Ascending aorta (tissue), 2 donors: ENCODE measurements at places on chromosomes 2 and 18. TPM values are rescaled to one million over a fixed set of nuclear protein-coding genes. Genes with fewer than 3 reads are reported as not detected.

- no peaks in the 10 kb centered on the region for H3K4me1 ChIP-seq
- no peaks in the 10 kb centered on the region for H3K27me3 ChIP-seq
- H3K36me3 ChIP-seq, result peaks cover 33% of the 10 kb centered on the region
- DNase-seq, result no peak
Observed at GRCh38 chr2:159185401-159186130, 100.9 kb downstream of the WDSUB1 start.

GRCh38 chr2:12921321-12921720 lies 204.6 kb downstream of the TRIB2 start:
- no peaks in the 10 kb centered on the region for H3K27me3 ChIP-seq
- H3K4me3 ChIP-seq, result no peak overlapping the region
- H3K27ac ChIP-seq, result peak overlapping the region; percentile 43
- peaks cover 10% of the 10 kb centered on the region for H3K4me1 ChIP-seq
- DNase-seq, result no peak

- no peaks in the 10 kb centered on the region for H3K4me1 ChIP-seq
- no peak for DNase-seq
- no peak overlapping the region for H3K27ac ChIP-seq
- no peaks in the 10 kb centered on the region for H3K27me3 ChIP-seq
Observed at GRCh38 chr2:144151405-144151804, 368.5 kb downstream of the ZEB2 start.

DNA sequence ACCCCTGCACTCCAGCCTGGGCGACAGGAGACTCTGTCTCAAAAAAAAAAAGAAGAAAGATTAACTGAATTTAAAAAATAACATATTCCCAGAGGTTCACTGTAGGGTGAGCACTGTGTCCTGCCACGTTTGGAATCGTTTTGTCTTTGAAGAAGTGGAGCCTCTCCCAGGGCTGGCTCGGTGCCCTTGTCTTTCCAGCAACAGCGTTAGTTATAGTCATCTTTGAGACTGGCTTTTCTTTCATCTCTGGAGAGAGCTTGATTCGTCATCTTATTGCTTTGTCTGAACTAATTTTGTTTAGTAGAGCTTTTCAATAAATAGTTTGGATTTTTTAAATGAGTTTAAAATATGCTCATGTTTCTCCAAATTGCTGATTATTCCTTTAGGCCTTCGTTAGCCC lies 50.5 kb downstream of the IMPA2 start:
- no peak overlapping the region for H3K4me3 ChIP-seq
- no peaks in the 10 kb centered on the region for H3K27me3 ChIP-seq
- no peak for DNase-seq
- peaks cover 18% of the 10 kb centered on the region for H3K36me3 ChIP-seq
- H3K27ac ChIP-seq, result no peak overlapping the region

GRCh38 chr2:216560838-216561270 lies 62.2 kb downstream of the RPL37A start:
- no peaks in the 10 kb centered on the region for H3K36me3 ChIP-seq
- H3K4me3 ChIP-seq, result no peak overlapping the region
- peak overlapping the region; percentile 91 for H3K27ac ChIP-seq
- H3K4me1 ChIP-seq, result peaks cover 11% of the 10 kb centered on the region

DNA sequence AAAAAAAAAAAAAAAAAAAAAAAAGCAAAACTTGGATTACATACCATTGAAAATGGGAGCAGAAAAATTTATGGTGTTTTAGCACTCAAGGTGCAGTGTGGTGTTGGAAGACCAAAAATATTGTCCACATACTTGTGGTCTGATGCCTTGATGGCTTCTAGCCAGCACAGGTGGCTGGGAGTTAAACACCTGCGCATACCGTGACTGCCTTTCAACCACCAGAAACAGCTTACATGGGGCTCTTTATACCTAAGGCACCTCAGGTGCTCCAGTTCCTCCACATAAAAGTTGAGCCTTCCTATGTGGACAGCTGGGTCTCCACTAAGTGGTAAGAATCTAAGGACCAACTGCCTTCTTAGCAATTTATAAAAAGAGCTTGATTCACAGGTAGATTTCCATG lies 802.6 kb upstream of the CELF4 start:
- DNase-seq, result no peak
- H3K4me3 ChIP-seq, result no peak overlapping the region
- no peaks in the 10 kb centered on the region for H3K36me3 ChIP-seq
- H3K4me1 ChIP-seq, result no peaks in the 10 kb centered on the region

- DNase-seq, result no peak
- H3K27ac ChIP-seq, result peak overlapping the region; percentile 60
- no peak overlapping the region for H3K4me3 ChIP-seq
- no peaks in the 10 kb centered on the region for H3K27me3 ChIP-seq
Observed at GRCh38 chr2:174630107-174630506, 32.5 kb upstream of the WIPF1 start.

- no peaks in the 10 kb centered on the region for H3K4me1 ChIP-seq
- H3K27ac ChIP-seq, result no peak overlapping the region
- H3K36me3 ChIP-seq, result no peaks in the 10 kb centered on the region
Observed at GRCh38 chr2:28544922-28545589, 49.2 kb downstream of the PLB1 start.

DNA sequence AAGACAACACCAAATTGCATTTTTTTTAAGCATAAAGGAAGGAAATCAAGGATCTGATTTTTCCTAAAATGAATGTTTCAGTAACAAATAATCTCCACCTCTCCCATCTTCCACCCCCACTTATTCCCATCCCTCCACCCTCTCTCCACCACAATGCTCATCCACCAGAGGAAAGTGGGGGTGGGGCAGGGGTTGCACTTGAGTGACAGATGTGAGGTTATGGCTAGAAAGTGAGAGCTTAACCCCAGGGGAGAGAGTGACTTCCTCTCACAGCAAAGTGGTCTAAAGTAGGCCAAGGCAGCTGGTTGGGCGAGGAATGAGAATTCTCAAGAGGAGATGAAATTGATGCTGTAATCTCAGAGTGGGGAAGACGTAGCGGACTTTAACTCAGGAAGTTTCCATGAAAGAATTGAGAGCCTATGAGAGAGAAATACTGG lies 104.7 kb downstream of the HNRNPLL start:
- H3K4me1 ChIP-seq, result no peaks in the 10 kb centered on the region
- no peak overlapping the region for H3K4me3 ChIP-seq
- H3K27ac ChIP-seq, result no peak overlapping the region
- no peaks in the 10 kb centered on the region for H3K27me3 ChIP-seq

DNA sequence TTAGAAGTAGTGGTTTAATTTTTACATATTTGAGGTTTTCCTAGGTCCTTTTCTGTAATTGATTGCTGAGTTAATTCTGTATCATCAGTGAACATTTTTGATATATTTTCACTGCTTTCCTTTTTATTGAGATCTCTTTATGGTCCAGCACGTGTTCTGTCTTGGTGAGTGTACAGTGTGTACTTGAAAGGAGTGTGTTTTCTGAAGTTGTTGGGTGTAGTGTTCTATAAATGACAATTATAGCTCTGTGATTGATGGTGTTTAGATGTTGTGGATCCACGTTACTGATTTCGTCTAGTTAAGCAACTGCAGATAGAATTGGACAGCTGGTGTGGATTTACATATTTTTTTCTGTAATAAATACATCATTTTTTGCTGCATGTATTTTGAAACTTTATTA lies 32.7 kb downstream of the AGFG1 start:
- H3K4me1 ChIP-seq, result no peaks in the 10 kb centered on the region
- no peaks in the 10 kb centered on the region for H3K27me3 ChIP-seq
- no peak for DNase-seq
- no peak overlapping the region for H3K4me3 ChIP-seq

GRCh38 chr18:49663899-49664890 lies 102.3 kb downstream of the LIPG start:
- H3K4me3 ChIP-seq, result no peak overlapping the region
- no peak overlapping the region for H3K27ac ChIP-seq
- no peak for DNase-seq
- H3K4me1 ChIP-seq, result no peaks in the 10 kb centered on the region
- no peaks in the 10 kb centered on the region for H3K27me3 ChIP-seq

- H3K36me3 ChIP-seq, result no peaks in the 10 kb centered on the region
- H3K4me1 ChIP-seq, result peaks cover 11% of the 10 kb centered on the region
- no peak overlapping the region for H3K4me3 ChIP-seq
- H3K27me3 ChIP-seq, result no peaks in the 10 kb centered on the region
- no peak overlapping the region for H3K27ac ChIP-seq
Observed at GRCh38 chr2:120240901-120241429, 11.7 kb upstream of the RALB start.

- no peaks in the 10 kb centered on the region for H3K36me3 ChIP-seq
- H3K27me3 ChIP-seq, result no peaks in the 10 kb centered on the region
- H3K4me3 ChIP-seq, result peak overlapping the region; percentile 15
- no peaks in the 10 kb centered on the region for H3K4me1 ChIP-seq
Observed at GRCh38 chr18:49645841-49646351, 84.0 kb downstream of the LIPG start.

DNA sequence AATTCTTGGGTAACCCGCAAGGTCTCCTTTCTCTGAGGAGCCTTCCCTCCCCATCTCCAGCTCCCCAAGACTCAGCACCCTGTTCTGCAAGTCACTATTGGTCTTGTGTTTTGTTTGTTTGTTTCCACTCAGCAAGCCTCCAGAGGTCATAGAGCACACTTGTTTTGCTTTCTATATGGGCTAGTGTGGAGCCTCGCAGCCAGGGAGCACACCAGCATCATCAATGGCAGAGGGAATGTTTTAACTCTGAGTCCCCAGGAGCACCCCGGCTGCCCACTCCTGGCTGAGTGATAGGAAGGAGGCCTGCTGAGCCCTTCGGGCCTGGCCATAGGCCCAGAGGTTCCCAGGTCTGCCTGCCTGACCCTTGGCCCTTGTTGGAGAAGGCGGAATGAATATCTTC lies 36.6 kb downstream of the GLI2 start:
- H3K4me3 ChIP-seq, result no peak overlapping the region
- DNase-seq, result no peak
- H3K27me3 ChIP-seq, result no peaks in the 10 kb centered on the region
- H3K27ac ChIP-seq, result peak overlapping the region; percentile 14
- no peaks in the 10 kb centered on the region for H3K36me3 ChIP-seq
- no peaks in the 10 kb centered on the region for H3K4me1 ChIP-seq

DNA sequence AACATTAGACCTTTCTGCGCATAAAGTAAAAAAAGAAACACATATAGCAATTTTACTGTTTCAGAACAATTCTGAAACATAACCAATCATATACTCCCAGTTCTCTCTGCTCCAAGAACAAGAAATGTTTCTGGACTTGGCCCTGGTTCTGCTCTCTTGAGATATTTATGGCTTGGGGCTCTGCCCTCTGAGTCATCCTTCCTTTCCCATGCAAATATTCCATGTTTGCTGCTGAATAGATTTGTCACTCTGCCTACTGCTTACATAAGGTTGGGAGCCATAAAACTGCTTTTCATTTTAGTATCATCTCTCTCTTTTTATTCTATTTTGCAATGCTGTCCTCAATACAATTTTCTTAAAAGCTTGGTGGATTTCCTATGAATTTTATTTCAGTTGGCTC lies 499.6 kb upstream of the ACVR2A start:
- H3K4me3 ChIP-seq, result no peak overlapping the region
- H3K36me3 ChIP-seq, result no peaks in the 10 kb centered on the region
- H3K4me1 ChIP-seq, result no peaks in the 10 kb centered on the region
- no peak for DNase-seq

GRCh38 chr2:112181571-112182290 lies 43.5 kb downstream of the FBLN7 start:
- H3K4me1 ChIP-seq, result no peaks in the 10 kb centered on the region
- no peak overlapping the region for H3K27ac ChIP-seq
- no peak for DNase-seq

GRCh38 chr2:68776124-68776523 lies 41.5 kb downstream of the ARHGAP25 start:
- no peak overlapping the region for H3K27ac ChIP-seq
- no peak for DNase-seq
- H3K4me3 ChIP-seq, result no peak overlapping the region
- peaks cover 6% of the 10 kb centered on the region for H3K4me1 ChIP-seq
- no peaks in the 10 kb centered on the region for H3K27me3 ChIP-seq
- no peaks in the 10 kb centered on the region for H3K36me3 ChIP-seq

DNA sequence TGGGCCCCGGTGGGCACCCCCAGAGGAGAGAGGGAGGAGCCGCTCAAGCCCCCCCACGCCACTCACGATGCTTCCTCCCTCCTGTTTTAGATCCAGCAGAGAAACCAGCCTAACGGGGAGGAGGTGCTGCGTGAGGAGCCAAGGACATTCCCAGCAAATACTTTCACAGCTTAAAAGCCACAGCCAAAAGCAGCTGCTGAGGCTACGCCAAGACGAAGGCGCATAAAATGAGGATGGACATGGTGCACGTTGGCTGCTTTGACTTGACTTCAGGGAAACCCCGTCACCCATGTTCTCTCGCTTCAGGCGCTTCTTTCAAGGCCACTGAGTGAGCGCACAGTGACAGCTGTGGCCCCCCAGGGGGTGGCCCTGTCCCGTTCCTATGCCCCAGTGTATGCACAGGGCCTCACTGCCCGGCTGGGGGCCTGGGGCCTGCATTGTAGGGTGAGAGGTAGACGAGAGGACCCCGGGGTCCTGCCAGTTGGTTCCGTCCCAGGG lies 72.1 kb upstream of the PXDN start:
- no peaks in the 10 kb centered on the region for H3K27me3 ChIP-seq
- peak overlapping the region; percentile 27 for H3K4me3 ChIP-seq
- peak overlapping the region; percentile 90 for H3K27ac ChIP-seq
- peak; percentile 89 for DNase-seq
- H3K36me3 ChIP-seq, result no peaks in the 10 kb centered on the region

GRCh38 chr2:239674101-239674980 lies 273.5 kb upstream of the HDAC4 start:
- no peaks in the 10 kb centered on the region for H3K27me3 ChIP-seq
- no peak overlapping the region for H3K27ac ChIP-seq
- no peak overlapping the region for H3K4me3 ChIP-seq
- no peaks in the 10 kb centered on the region for H3K4me1 ChIP-seq
- DNase-seq, result no peak

DNA sequence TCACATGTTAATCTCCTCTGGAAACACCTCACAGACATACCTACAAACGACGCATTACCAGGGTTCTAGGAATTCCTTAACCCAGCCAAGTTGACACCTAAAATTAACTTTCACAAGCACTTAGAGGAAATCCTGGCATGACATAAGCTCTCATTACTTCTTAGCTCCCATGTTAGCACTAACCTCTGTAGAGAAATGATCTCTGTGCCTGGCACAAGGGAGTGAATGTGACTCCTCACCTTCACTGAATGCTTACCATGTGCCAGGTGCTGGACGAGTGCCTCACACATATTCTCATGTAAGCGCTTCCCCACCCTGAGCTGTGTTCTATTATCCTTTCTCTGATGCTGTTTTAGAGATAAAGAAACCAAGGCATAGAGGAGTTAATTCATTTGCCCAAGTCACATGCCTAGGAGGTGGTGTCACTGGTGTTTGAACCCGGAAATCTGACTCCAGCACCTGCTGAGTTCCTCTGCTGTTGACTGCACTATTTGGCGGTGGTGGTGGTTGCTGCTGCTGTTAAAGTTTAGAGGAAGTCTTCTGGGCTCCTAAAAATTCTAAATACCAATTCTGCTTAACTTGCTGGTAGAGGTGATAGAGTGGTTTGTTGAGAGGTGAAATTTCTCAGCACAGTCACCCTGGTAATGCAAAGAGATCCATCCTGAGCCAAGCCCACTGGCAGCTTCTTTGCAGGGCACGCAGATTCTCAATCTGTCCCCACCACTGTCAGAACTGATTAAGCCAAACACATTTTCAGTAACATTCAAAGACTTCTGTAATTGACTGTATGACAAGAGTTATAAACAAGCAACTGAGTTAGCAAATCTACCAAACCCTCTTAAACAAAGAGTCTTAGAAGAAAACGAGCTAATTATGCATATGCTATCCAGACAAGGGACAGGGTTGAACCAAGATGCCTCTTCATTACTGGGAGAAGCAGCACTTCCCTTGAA lies 200.3 kb downstream of the CMPK2 start:
- H3K4me3 ChIP-seq, result no peak overlapping the region
- H3K4me1 ChIP-seq, result no peaks in the 10 kb centered on the region
- no peak for DNase-seq
- H3K36me3 ChIP-seq, result no peaks in the 10 kb centered on the region
- no peaks in the 10 kb centered on the region for H3K27me3 ChIP-seq

The SFTPB gene
- not detected for total RNA-seq

The DSC2 gene
- 4.4 TPM for total RNA-seq

The SNORC gene
- total RNA-seq, result not detected

The VRK2 gene
- total RNA-seq, result 15.8 TPM

The CFC1 gene
- total RNA-seq, result not detected

The TMEM131 gene
- 20.0 TPM for total RNA-seq

The LYG1 gene
- total RNA-seq, result not detected
